ENCODE measurements at places on chromosomes 3 and 15. TPM values are rescaled to one million over a fixed set of nuclear protein-coding genes. Genes with fewer than 3 reads are reported as not detected.

GRCh38 chr3:81839504-81840094 is 78.2 kb upstream of the GBE1 start:
- DNase-seq = no peak
- H3K36me3 ChIP-seq = no peaks in the 10 kb centered on the region
- no peak overlapping the region for H3K4me3 ChIP-seq
- H3K4me1 ChIP-seq = peaks cover 7% of the 10 kb centered on the region

DNA sequence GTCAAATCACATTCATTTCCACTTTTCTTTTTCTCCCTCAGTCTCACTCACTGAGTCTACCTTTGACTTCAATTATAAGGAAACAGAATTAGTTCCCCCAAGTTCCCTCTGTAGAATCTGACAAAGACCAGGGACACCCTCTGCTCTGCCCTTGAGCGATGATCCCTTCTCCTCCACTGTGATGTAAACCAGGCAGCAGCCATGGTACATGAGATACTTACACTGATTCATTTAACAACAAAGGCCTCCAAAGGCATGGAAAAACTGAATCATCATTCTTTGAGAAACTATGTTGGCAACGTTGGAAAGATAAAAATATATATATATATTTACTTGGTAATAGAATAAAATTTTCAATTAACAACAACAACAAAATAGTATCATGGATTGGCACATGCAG is 84.1 kb downstream of the P3H2 start:
- H3K27ac ChIP-seq = no peak overlapping the region
- no peaks in the 10 kb centered on the region for H3K36me3 ChIP-seq
- H3K4me1 ChIP-seq = no peaks in the 10 kb centered on the region

The C3orf20 gene
- total RNA-seq = 0.16 TPM

The PCNP gene
- total RNA-seq = 149 TPM

The BOC gene
- total RNA-seq = 0.33 TPM
